ENCODE measurements at places on chromosomes 4 and X.

GRCh38 chr4:8195841-8196458, 3.1 kb upstream of the SH3TC1 start:
- no peak for DNase-seq

DNA sequence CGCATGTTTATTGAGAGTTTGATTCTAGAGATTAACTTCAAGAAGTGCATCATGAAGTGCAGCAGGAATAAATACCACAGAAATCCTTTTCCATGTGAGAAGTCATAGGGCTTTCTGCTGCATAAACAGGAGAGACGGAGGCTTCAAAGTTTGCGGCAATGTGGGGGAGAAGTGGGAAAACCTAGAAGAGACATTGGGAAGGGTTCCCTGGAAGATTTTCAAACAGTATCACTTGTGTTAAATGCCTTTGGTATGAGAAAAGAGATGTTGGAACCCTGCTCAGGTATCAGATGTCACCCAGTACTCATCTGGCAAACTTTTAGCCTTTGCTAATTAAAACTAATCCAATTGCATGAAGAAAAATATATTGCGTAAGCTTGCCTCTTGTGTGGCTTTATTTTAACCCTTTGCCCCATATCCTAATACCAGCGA, 15.4 kb downstream of the NHS start:
- DNase-seq: no peak

DNA sequence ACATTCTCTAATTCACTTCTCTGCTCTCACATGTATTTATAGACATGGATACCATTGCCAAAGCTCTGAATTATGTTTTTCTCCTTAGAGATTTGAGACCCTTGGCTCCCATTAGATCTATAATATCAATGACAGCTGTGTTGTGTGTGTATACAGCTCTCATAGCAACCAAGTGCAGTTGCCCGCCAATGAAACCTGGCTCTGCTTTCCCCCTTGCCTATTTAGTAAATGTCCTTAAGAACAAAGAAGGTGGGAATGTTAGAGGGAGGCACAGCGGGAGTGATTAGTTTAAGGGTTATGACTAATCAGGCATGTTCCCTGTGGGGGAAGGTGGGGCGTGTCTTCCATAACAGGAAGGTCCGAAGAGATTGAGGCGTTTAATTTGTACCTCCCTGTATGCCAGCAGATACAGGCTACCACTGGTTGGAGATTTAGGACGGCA, 100.5 kb upstream of the TBC1D9 start:
- DNase-seq: no peak

DNA sequence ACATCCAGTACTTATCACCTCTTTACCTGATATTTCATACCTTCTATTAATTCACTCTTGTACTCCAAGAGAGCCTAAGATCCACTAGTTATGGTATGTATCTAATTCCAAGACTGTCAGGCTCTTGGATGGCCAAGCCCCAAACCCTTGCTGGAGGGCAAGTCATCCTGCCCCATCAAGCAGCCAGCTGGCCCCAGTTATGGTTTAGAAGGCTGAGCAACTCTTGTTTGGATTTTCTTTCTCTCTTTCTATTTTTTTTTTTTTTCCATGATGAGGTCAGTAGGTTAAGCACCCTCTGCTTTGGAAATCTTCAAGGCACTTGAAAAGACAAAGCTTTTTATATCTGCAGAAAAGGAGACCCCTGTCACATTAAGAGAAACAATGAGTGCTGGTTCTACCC, 10.9 kb upstream of the FGF16 start:
- no peak for DNase-seq

DNA sequence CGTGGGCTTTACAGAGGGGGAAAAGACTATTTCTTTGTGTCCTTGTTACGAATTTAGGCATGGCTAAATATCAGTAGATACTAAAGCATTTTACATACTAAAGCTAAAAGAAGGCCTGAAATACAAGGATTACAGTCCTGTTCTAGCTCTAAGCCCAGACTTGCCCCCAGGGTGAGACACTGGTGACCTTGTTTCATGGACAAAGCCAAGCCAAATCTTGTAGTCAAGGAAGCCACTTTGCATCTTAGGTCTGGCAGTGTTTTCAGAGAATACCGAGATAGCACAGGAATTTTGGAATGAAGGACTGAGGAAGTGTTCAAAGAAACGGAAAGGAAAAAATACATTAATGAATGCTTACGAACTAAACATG, 733 bp upstream of the G3BP2 start:
- DNase-seq: no peak

DNA sequence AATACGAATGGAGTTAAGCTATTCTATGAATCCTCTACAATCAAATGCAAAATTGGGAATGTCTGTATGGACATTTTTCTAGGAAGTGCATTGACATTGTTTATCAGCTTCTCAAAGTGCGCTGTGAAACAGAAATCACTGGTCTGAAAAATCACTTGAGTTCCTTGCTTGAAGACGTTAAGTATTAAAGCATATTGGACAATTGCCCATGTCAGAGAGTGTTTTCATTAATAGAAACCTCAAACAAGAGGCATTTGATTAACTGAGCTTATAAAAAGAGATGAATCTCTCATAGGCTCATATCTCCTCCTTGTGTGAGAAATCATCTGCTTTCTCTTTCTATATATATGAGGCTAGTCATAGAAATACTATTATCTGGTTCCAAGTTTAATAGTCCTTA, 692.1 kb upstream of the POU3F4 start:
- DNase-seq: no peak
